ENCODE measurements at places on chromosomes 5 and 9.

DNA sequence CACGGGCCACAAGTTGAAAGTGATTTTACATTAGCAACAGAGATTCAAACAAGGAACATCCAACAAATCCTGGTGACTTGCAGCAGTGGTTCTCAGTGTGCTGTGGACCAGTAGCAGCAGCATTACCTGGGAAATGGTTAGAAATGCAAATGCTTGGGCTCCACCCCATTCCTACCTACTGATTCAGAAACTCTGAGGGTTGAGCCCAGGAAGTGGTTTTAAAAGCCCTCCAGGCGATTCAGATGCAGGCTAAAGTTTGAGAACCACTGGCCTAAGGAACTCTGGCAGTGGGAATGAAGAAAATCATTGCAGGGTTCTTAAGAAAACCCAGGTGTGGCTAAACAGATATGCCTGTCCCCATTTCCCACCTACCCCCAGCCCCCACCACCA lies 398.8 kb downstream of the ENC1 start:
- no peak for DNase-seq

DNA sequence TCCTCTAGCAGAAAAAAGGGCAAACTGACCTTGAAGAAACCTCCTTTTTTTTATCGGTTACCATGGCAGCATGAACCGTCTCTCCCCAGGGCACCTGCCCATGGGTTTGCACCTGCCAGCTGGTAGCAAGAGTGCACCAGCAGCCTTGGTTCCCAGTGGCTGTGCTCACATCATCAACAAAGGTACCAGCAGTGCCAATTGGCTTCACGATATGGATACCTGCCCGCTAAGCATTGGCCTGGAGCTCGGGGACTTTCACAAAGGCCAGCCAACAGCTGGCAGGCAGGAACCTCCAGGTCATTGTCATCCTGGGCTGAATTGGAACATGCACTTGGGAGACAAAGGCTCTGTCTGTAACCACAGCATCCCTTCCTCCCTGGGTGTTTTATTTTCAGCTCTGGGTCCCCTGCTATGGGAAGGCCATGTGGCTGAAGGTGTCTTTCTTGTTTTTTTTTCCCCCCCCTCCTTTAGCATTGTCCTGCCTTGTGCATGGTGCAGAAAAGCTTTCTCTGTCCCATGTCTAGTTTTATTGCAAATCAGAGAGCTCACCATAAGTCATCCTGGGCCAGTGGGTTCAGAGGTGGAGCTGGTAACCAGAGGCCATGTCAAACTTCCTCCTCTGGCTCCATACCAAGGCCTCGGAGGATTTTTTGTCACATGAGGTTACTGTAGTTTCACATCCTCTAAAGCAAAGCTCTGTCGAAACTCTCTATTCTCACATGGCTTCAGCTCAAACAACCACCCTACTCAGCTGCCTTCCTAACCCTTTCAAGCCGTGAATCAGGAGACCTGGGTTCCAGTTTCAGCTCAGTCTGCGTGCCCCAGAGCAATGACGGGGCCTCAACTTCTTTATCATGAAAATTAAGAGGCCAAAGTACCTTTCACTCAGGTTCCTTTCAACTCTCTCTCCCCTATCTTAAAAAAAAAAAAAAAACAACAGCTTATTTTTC lies 145.5 kb upstream of the MAP3K1 start:
- DNase-seq, result no peak

DNA sequence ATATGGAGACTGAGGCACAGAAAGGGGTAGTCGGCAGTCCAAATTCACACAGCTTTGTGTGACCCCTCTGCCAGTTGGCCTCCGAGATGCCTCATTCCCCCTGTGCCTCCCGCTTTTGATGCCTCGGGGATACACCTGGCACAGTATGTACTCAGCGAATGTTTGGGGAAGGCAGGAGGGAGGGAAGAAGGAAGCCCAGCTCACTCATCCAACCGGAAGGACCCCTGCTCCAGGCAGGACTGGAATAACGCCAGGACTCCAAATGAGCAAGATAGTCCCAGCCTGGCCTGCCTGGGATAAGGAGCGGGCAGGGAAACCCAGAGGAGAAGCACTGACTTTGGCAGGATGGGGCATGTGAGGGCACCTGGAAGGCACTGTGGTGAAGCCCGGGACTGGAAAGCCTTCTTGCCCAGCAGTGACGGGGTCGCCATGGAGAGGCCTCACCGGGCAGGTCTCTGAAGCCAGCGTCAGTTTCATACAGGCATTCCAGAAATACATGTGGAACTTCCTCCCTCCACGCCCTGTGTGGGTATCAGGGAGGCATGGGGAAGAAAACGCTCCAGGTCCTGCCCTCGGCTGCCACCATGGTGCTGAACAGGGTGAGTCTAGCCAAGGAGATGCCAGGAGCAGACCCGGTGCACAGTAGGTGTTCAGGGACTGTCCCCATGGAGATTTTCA lies 20.3 kb downstream of the LMX1B start:
- no peak for DNase-seq

- no peak for DNase-seq
Measured at GRCh38 chr5:55692509-55692908, 19.6 kb downstream of the SLC38A9 start.

DNA sequence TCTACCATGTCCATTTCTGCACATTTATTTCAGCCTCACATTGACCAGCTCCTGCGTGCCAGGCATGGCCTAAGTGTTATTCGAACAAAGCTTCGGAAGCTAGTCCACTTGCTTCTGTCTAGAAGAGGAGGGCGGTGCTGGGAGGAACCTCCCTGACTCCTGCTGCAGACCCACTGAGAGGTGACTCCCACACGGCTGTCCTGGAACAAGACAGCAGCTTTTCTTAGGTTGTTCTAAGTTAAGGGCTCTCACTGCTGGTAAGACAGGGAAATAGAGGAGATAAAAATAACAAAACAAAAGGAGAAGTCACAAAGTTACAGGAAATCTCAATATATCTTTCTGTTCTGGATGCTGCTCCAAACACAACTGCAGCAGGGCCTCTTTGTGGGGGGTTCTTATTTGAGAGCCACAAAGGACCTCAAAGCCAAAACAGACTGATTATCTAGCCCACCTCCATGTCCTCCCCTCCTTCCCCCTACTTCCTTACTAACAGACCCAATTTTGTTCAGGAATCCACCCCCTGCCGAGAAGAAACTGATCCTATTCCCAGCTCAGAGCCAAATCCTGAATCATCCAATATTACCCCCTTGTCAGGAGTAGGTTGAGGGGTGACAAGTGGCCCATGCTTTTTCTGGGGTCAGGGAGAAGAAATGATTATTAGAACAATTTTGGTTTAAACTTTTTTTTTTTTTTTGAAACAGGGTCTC lies 28.4 kb upstream of the KCNIP1 start:
- DNase-seq, result no peak

- no peak for DNase-seq
Measured at GRCh38 chr9:114445616-114446015, 57.8 kb upstream of the AKNA start.

- no peak for DNase-seq
Measured at GRCh38 chr5:66174338-66174737, 30.2 kb downstream of the SREK1 start.

- no peak for DNase-seq
Measured at GRCh38 chr9:1877951-1878350, 137.2 kb upstream of the SMARCA2 start.

DNA sequence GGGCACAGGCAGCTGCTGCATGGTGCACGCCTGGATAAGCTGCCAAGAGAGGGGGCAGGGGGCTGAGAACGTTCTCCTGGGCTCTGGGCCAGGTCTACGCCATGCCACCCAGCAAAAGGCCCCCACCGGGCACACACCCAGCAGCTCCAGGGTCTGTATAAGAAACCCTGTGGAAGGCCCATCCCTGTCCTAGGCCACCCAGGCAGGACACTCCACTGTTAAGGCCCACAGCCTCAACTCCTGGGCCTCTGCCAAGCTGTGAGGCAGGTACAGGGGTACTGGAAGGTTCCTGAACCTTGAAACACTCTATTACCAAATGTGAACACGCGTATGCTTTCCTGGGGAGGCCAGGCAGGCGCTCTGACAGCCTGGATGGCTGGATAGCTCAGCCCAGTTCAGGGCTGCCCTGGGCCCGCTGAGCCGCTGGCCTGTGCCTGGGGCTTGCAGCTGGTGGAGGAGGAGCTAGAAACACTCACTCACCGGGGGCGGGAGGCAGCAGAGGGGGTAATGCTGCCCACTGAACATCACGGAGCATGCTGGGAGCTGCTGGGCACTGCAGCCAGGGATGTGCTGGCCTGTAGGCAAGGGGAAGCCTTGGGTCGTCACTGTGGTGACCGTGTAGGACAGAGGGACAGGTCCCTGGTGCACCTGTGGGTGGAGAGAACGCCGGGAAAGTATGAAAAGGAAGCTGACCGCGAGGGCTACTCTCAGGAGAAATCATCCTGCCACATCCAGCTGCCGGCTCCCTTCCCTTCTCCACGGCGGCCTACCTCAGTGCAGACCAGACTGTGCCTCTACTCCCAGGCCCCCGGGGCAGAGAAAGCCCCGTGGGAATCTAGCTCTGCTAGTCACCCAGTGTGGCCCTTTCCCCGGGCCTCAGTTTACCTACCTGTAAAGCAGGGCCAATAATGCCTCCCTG lies 6.0 kb downstream of the RNF44 start:
- no peak for DNase-seq

GRCh38 chr5:139178935-139179334 lies 19.2 kb downstream of the SIL1 start:
- peak; percentile 19 for DNase-seq

GRCh38 chr9:36802201-36802920 lies 229.7 kb downstream of the MELK start:
- DNase-seq, result no peak

DNA sequence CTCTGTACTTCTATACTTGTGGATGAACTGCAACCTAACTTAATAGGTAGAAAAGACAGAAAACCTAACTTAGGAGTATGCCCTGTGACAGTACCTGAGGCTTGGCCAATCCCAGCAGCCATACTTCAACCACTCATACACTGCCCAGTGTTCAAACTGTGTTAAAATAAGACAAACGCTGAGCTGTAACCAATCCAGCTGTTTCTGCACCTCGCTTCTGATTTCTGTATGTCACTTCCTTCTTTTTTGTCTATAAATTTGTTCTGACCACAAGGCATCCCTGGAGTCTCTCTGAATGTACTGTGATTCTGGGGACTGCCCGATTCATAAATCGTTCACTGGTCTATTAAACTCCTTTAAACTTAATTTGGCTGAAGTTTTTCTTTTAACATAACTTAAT lies 41.4 kb downstream of the AUH start:
- DNase-seq, result no peak

GRCh38 chr9:14706530-14707140 lies 13.4 kb upstream of the ZDHHC21 start:
- DNase-seq, result no peak

DNA sequence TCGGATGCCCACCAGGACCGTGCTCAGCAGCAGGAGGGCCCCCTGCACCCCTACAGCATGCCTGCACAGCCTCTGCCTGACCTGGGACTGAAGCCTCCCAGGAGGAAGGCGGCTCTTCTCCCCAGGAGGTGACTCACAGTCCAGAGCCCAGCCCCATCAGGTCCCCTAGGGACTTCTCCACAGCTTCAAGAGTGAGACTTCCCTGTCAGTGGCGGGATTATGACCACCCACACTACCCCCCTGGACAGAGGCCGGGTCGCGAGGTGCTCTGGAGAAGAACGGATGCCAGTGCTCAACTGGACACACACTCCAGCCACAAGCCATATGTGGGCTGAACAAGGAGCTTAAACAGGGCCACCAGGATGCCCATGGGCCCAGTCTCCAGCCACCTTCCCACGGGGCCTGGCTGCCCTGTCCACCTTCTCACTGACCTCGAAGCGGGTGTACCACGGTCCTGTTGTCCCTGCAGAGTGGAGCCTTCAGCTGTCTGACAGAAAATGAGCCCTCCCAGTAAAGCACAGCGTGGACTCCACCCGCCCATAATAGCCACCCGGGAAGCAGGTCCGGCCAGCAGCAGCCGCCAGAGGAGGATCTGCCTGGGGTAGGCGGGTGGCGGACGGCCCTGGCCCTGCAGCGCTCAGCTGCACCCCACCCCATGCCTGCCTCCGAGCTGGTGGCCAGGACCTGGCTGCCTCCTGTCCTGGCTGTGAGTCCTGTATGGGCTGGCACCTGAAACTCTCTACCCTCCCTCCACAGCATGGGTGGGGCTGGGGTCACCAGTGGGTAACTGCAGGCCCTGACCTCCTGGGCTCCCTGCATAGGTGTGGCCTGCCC lies 54.7 kb downstream of the SEMA4D start:
- DNase-seq, result no peak

DNA sequence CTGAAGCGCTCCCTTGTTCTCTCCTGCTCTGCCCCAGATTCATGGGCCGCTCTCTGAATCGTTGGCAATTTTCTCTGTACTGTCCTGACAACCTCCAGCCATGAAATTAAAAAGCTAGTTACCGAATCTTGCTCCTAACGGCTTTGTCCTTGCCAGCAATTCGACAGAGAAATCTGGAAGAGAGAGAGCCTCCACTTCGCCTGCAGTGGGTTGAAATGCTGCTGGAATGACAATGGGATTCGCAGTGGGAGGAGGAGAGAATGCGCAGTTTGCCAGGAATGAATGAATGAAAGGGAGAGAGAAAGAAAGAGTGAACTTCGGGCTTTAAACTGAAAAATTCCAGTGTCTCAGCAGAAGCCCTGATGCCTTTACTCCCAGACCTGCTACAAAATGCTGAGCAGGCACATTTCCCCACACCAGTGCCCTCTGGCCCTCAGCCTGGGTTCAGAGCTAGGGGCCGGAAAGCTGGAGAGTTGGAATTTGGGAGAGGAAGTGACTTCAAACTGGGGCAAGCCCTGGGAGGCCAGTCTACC lies 11.5 kb upstream of the BOD1 start:
- no peak for DNase-seq

DNA sequence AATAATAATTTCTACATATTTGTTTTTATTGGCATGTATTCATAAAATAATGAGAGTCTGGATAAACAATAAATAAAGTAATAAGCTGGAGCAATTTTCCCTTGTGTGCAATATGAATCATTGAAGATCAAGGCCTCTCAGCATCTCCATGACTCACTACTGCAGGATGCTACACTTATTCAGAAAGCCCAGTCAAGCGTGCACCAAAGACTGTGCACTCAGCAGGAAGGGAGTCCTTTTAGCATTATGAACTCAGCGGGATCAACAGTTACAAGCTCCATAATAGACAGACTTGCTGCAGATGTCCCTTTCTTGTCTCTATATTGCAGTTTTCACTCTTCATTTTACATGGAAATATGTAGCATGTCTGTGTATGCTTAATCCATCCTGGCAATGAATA lies 485.3 kb downstream of the CDH9 start:
- no peak for DNase-seq

DNA sequence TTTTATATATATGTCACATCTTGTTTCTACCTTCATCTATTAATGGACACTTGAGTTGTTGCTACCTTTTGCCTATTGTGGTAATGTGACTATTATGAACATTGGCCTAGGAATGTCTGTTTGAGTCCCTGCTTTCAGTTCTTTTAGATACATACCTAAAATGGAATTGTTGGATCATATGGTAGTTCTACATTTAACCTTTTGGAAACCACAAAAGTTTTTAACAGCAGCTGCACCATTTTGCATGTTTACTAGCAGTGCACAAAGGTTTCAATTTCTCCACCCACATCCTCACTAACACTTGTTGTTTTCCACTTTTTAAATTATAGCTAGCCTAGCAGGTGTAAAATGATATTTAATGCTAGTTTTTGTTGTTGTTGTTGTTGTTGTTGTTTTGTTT lies 88.4 kb downstream of the GALNT10 start:
- no peak for DNase-seq

- DNase-seq, result no peak
Measured at GRCh38 chr5:32018476-32019436, 155.4 kb downstream of the GOLPH3 start.

All from fibroblast of skin of left biceps (primary cell).